ENCODE measurements at places on chromosomes 5 and 9.

- no peak for DNase-seq
These were observed 27.3 kb downstream of the PUM3 start for GRCh38 chr9:2816476-2817141.

GRCh38 chr9:94606646-94607422 is 13.2 kb upstream of the FBP2 start:
- DNase-seq, result no peak

DNA sequence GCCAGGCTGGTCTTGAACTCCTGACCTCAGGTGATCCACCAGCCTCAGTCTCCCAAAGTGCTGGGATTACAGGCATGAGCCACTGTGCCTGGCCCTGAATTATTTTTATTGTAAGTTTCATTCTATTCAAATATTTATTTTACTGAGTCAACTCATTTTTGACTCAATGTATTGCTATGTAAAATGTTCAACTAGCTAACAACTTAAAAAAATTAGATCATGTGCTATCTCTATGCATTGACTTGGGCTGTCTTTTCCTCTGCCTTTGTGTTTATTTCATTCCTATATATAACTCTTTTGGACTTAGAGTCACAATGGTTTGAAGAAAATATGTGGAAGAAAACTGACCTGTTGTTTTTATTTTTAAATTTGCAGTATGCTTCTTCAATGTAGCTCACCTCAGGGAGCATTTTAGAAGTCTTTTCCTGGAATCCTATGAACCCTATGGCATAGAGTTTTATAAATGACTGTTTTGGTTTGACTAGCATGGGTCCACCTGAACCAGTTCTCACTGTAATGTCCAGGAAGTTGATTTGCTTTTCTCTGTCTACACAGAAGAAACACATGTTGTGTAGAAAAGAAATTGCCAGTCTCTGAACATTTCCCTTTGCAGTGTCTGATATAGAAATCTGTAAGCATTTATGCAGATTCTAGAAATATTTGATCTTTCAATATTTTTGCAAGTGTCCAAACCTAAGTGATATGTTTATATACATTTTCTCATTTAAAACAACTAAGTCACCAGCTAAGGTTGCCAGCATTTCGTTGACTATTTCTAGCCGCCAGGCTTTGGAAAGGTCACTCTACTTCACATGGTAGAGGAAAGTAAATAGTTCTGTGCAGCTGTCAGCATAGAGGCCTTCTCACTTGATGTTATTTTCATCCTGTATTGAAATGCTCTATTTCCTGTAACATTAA is 138.8 kb downstream of the PCSK1 start:
- DNase-seq, result no peak

GRCh38 chr9:137873858-137874362 is 3.7 kb upstream of the CACNA1B start:
- no peak for DNase-seq

- no peak for DNase-seq
These were observed 9.0 kb downstream of the RALGDS start for GRCh38 chr9:133111808-133112662.

- DNase-seq, result no peak
These were observed 92.9 kb downstream of the ANKRD18A start for GRCh38 chr9:38527503-38527902.

GRCh38 chr9:93261281-93261680 is 77.3 kb downstream of the WNK2 start:
- peak; percentile 14 for DNase-seq

DNA sequence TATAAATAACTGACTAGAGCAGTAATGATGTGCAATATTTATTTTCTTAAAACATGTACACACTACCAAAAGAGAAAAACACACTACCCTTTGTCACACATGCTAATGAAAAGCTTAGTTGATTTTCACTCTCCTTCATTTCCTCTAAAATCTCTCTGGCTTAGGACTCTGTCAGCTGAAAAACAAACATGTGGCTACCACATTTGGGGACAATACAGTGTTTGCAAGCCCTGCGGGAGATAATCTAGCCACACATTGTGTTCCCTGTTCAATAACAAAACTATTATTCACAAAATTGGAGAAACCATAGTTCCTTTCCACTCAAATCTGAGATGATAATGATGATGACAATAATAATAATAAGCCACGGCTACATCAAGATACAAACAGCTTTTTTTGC is 3.5 kb upstream of the LOX start:
- DNase-seq, result no peak

GRCh38 chr5:175444060-175444904 is at the start of gene DRD1:
Gene DRD1, minus strand, starts transcription at chr5:175444182. Its CDS starts 1,083 bp downstream, at chr5:175443099.
- DNase-seq, result peak; percentile 35

DNA sequence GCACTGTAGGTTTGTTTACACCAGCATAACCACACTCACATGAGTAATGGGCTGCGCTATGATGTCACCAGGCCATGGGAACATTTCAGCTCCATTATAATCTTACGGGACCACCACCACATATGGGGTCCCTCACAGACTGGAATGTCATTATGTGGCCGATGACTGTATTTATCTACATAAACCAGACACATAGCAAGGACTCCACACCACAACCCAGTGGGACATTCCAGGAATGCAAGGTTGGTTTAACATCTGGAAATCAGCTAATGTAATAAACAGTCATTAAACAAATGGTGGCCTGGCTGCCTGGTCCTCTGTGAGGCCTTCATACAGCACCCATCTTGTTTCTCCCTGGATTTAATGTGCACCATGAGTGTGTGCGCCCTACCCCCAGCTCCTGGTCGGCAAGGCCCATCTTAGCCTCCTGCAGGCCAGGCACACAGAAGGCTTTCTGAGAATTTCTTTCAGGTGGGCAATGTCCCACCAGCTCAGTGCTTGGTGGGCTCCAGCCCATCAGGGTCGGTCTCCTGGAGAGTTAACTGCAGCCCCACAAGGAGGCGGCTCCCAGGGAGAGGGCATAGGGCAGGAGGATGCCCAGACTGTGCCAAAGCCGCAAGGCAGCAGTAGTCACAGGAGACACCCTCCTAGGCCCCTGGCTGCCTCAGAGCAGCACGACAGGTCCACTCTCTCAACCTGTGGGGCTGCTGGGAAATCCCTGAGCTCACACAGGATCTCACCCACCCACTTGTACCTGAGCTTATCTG is 35.9 kb upstream of the SARDH start:
- no peak for DNase-seq

GRCh38 chr5:173881811-173882575 is 6.2 kb upstream of the CPEB4 start:
- DNase-seq, result no peak

- DNase-seq, result no peak
These were observed 317.8 kb upstream of the RGMB start for GRCh38 chr5:98455665-98456064.

Data from adrenal gland (tissue), 19 donors.